CD4-positive, alpha-beta T cell treated with Interleukin-2 at 100 ng/mL for 4 hours (primary cell): ENCODE measurements at places on chromosomes 13 and 19.

DNA sequence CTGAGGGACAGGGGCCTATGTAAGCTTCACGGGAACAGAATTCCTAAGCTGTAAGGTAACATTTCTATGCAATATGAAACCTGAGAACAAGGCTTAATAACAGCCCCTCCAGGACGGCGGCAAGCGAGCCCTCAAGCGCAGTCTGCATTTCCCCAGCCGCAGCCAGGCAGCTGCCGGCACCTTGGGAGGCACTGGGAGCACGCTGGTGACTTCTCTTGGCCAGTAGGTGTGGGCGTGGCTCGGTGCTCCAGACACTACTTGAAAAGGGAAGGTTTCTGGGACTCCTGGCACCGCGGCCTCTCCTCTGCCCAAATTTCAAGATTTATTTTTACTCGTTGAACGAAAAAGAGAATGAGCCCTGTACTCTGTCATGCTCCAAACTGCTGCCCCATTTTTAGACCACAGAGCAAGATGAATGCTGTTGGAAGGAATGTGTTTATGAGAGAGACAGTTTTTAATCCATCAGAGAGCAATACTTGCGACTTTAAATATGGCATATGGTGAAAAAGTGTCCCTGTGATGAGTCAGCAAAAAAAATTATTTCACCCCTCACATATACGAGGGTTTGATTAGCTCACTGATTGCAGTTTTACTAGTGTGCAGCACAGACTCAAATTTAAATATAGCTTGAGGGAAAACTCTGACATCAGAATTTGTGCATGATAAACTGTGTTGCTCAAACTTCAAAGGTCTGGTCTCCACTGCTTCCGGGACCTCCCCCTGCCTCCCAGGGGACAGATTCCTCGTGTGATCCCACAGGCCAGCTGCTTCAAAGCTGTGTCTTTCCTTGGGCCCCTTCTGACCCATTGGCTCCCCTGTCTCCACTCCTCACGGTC, 81.2 kb downstream of the COL4A2 start:
- DNase-seq: no peak

- DNase-seq: no peak
Measured at GRCh38 chr19:41637484-41637883, 10.6 kb upstream of the CEACAM4 start.

DNA sequence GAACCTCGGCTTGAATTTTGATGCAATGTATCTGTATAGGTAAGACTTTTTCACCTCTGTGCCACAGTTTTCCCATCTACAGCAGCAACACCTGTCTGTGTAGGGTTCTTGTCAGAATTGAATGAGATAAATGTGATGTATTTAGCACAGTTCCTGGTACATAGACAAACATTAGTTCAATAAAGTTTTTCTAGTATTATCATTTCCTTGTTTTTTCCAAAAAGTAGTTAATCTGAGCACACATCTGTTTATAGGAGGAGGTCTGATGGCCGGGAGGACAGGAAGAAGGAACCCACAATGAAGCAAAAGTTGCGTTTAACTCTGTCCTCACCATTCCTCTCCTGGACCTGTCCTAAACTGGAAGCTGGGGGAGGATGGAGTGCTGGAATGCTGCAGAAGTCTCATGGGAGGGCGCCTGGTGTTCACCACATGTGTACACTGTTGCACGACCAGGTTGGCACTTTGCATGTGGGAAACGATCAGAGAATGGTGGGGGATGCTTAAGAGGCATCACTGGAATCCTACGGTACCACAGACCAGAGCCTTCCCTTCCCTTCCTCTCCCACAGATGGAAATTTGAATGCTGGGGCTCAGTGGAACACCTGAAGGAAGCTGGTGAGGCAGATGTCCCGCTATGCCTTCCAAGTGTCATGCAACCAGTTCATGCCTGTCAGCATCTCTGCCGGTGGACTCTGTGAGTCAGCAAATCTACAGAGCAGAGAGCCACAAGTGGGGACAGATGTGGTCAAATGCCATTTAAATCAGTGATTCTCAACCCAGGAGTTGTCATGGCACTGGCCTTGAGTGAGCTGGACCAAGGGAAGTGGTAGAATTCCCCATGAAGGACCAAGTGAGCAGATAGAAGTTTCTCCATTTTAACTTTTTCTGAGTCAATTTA, 315.6 kb downstream of the DLEU7 start:
- DNase-seq: no peak

DNA sequence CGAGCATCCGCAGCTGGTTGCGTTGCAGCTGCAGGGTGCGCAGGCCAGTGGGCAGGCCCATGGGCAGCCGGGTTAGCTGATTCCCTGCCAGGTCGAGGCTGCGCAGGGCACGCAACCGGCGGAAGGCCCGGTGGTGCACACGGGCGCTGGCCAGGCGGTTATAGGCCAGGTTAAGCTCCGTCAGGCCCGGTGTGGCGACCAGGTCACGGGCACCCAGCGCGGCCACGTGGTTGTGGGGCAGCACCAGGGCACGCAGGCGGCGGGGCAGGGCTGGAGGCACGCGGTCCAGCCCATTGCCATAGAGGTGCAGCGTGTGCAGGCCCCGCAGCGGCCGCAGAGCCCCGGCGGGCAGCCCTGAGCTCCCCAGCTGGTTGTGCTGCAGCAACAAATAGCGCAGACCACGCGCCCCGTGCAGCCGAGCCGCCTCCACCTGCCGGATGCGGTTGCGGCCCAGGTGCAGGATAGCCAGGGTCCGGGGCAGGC, 5.3 kb downstream of the PODNL1 start:
- no peak for DNase-seq

- no peak for DNase-seq
Measured at GRCh38 chr13:96730676-96731075, 263.6 kb downstream of the OXGR1 start.

DNA sequence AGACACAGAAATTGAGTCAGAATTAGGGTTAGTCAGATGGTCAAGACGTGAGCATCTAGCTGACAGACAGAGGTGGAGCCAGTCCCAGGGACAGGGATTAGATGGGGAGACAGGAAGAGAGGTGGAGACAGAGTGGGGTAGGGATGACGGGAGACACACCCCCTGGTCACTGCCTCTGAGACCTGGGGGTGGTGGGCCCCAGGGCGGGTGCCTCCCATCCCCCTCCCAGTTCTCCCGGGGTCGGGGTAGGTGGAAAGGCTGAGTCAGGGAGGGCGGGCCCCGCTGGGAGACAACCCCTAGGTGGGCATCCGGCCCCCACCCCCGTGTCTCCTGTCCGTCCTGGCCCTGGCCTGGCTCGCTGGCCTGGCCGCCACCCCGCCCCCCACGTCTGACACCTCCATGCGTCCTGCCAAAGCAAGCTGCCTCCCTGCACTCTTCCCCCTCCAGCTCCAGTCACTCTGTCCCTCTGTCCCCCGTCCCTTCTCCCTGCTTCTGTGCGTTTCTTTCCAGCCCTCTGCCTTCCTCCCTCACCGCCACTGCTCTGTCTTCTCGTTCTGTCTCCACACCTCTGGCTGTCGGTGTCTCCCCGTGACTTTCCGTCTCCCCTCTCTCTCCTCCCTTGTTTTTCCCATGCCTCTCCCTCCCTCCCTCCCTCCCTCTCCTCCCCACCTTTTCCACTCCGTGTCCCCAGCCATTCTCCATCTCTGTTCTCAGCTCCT, 15.1 kb downstream of the CCDC97 start:
- DNase-seq: no peak

GRCh38 chr13:41499452-41499851, 42.1 kb downstream of the RGCC start:
- no peak for DNase-seq
